ENCODE measurements at places on chromosomes 5 and 9.

- no peak for DNase-seq
Observed at GRCh38 chr5:134642931-134643530, 5.6 kb upstream of the SEC24A start.

DNA sequence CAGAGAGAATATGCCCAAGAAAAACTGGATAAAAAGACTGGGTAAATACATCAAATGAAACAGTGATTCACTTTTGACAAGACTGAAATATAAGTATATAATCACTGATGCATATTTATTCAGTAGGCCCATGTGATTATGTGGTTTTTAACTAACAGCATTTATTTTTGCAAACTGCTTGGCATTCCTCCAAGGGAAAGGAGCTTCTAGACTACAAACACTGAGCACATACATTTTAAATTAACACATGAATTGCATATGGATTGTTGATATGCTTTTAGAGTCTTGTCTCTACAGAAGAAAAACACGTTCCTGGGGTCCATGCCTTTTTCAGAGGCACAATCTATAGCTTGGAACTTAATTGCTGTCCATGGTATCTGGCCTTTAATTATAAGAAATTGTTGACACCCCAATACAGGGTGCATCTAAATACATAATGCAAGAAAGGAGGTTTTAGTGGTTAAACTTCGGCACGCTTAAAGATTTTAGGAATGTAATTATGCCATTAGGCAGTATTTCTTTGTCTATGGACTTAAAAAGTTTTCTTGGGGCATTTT is 6.9 kb upstream of the MEIKIN start:
- DNase-seq = no peak

GRCh38 chr5:92944903-92945604 is 636.0 kb downstream of the NR2F1-AS1 start:
- DNase-seq = no peak

GRCh38 chr9:93252781-93253530 is 69.0 kb downstream of the WNK2 start:
- DNase-seq = no peak

GRCh38 chr9:97895695-97896332 is 26.5 kb downstream of the TRMO start:
- DNase-seq = no peak

DNA sequence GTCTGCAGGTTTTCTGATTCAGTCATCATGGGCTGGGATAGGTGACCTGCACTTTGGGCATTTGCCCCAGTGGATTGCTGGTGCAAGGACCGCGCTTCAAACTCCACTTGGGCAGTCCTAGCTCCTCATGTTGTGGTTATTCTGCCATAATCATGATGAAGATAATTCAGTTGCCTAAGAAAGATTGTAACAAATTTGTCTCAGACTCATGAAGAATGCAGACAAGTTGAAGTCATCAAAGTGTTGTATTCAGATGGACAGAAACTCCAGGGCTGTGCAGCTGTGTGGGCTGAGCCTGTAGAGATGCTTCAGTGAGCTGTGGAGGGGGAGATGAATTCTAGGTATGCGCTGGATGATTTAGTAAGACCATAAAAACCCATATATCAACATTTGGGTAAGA is 38.5 kb downstream of the TARS1 start:
- no peak for DNase-seq

DNA sequence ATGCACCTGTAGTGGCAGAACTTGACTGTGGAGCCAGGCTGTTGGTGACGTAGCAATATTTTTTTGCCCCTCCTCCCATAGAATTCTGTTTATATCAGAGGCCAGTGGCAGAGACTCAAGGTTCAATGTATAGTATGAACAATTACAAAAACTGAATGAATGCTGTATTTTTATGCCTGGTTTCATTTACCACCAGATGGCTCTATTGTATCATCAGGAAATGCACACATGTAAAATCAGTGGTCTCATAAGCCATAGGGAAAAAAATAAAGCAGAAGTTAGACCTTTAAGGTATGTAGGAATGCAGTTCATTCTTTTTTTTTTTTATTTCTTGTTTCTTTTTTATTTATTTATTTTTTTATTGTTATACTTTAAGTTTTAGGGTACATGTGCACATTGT is 43.6 kb downstream of the CCDC192 start:
- DNase-seq = no peak

DNA sequence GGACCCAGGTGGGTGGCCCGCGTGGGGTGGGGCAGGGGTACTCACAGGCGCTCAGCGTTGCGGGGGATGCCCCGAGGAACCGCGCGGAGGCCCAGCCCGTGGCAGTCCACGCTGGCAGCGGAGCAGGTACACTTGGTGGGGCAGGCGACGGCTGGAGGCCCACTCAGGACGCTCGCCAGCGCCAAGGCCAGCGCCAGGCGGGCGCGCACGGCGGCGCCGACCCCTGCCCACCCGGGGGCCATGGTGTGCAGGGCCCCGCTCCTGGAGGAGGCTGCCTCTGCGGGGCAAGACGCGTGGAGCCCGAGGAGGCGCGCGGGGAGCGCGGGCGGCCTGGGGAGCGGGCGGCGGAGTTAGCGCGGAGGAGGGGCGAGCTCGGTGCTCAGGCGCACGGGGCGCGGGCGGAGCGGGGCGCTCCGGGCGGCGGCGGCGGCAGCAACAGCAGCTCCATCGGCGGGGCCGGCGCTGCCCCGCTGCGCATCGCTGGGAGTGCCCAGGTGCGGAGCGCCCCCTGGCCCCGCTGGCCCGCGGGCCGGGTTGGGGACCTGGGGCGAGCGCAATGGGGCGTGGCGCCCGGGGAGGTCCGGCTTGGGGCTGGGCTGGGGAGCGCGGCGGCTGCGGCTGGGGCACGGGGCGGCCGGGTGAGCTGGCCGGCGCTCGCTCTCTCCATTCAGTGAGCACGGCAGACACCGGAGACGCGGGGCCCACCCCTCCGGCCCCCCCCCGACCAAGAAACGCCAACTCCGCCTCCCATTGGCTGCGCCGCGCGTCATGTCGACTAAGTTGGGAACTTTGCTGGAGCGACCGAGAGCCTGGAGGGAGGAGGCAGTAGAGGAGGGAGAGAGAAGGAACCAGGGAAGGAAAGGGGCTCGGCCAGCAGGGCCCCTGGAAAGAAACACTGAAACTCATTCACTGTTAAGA is at the start of gene SLIT3:
Gene SLIT3, minus strand, starts transcription at position 672 of the 918 bp plus-strand sequence. Its CDS starts 430 bp downstream, at position 242.
- no peak for DNase-seq

DNA sequence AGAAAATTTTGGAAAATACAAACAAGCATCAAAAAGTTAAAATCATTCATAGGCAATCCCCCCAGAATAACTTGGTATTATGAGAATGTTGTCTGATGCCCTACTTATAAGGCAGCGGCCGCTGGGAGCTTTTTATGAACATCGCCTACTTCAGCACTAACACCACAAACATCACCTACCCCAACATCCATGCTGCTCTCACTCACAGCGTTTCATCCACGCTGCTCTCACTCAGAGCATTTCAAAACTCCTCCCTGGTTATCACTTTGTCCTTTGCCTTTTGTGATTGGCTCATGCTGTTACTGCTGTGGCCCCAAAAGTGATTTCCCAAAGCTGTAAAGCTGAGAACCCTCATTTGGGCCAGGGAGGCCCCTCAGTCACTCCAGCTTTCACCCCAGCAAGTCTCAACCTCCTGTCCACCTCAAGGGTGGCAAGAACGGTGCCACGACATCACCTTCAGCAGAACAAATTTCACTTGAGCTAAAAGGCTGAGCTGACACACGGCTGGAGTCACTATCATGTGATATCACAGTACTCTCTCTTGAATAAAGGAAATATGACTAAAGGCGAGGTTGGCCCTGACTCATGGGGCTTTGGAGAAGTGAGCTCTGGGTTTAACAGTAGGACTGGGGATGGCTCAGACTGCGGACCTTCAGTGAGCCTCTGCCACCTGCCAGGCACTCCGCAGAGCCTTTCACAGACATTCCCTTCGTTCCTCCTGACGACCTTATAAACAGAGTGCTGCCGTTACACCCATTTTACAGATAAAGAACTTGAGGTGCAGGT is 25.2 kb downstream of the SHC3 start:
- no peak for DNase-seq

DNA sequence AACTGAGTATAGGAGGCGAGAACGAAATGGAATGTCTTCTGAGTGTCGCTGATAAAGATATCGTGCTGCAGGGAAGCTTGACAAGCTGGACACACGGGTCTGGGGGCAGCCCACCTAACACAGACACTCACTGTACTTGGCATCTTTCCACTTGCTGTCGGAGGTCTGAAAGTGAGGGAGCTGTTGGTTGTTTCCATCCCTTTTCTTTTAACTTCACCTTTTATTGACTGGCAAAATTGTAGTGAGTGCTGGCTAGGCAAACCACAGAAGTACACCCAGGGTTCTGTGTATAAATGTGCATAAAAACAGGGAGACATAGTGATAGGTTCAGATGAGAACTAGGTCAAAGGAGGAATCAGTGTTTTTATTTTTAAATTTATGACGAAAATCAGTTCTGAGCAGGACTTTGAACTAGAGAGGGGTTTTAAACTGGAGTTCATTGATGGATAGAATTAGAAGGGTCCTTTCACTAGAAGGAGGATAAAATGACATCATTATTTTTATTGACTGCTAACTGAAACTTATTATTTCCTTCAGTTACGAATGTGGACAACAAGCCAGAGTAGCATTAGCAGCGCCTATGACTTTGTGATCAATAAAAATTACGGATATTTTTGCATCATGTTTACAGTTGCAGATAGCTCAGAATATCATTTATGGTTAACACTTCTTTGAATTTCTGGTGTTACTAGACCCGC is 817 bp downstream of the GAPVD1 start:
- no peak for DNase-seq

DNA sequence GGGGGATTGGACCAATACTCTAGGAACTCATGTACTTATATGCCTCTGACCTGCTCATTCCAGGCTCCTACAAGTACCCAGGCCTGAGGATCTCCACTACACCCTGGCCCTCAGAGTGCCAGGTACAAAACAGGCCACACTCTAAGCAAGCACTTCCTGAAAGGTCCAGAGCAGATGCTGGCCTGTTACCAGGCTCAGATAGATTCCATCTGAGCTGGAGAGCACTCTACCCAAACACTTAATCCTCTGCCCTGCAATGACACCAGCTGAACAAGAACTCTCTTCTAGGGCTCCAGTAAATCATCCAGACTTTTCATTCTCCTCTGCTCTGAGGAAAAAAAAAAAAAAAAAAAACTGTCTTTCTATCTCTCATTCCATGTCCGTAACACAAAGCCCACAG is 2.9 kb downstream of the P4HA2 start:
- DNase-seq = no peak

- DNase-seq = no peak
Observed at GRCh38 chr9:127756233-127756632, 21.1 kb upstream of the TOR2A start.

DNA sequence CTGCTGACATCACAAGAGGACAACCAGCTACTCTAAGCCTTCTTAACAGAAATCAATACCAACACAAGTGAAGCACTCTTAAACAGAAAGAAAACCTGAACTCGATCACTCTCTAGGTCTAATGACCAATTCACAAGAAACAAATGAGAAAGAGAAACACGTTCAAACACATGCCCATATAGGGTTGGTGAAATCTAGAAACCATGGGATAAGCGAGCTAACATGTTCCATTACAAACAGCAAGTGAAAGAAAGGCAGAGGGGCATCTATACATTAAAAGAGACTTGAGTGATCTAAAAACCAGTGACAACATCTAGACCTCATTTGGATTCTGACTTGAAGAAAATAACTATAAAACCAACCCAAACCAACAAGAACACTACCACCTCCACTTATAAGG is 74.9 kb upstream of the RETREG1 start:
- no peak for DNase-seq

- DNase-seq = no peak
Observed at GRCh38 chr5:89191374-89191773, 308.4 kb upstream of the MEF2C start.

DNA sequence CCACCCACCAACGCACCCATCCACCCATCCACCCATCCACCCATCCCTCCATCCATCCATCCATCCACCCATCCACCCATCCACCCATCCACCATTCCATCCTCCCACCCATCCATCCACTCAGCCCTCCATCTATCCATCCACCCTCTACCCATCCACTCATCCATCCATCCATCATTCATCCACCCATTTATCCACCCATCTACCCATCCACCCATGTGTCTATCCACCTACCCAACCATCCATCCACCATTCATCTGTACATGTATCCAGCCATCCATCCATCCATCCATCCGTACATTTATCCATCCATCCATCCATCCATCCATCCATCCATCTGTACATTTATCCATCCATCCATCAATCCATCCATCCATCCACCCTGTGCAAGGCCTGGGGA is 11.1 kb upstream of the VAV2 start:
- DNase-seq = no peak

GRCh38 chr5:38563624-38564023 is 7.2 kb upstream of the LIFR start:
- DNase-seq = no peak

- no peak for DNase-seq
Observed at GRCh38 chr9:78252616-78253015, 16.7 kb downstream of the CEP78 start.

GRCh38 chr9:94553029-94553938 is 1.6 kb upstream of the PCAT7 start:
- no peak for DNase-seq

Data from stimulated activated CD8-positive, alpha-beta memory T cell treated with anti-CD3 and anti-CD28 coated beads, Interleukin-7, amount 100 ng/mL, for 4 hours (primary cell).